ENCODE measurements at places on chromosomes 1 and 21.

GRCh38 chr21:26708223-26708800 is 135.2 kb upstream of the CYYR1 start:
- no peak for DNase-seq

GRCh38 chr1:204450461-204451257 is 39.0 kb upstream of the PPP1R15B start:
- DNase-seq: peak; percentile 97

- no peak for DNase-seq
Measured at GRCh38 chr1:183648042-183648441, 5.1 kb downstream of the APOBEC4 start.

- DNase-seq: no peak
Measured at GRCh38 chr1:92087542-92087941, 7.4 kb downstream of the BTBD8 start.

- DNase-seq: no peak
Measured at GRCh38 chr21:22904385-22904784, 1906.2 kb downstream of the NCAM2 start.

GRCh38 chr1:205538235-205538840 is 33.9 kb downstream of the CDK18 start:
- DNase-seq: no peak

- no peak for DNase-seq
Measured at GRCh38 chr1:187338762-187339412, 510.1 kb downstream of the PLA2G4A start.

GRCh38 chr1:6184083-6184783 is 4.1 kb upstream of the CHD5 start:
- no peak for DNase-seq

- no peak for DNase-seq
Measured at GRCh38 chr1:56933606-56934005, 32.2 kb downstream of the C8B start.

GRCh38 chr1:53837646-53837923 is 511 bp downstream of the NDC1 start:
- no peak for DNase-seq

GRCh38 chr1:113859478-113860175 is 11.9 kb downstream of the PTPN22 start:
- DNase-seq: no peak

- no peak for DNase-seq
Measured at GRCh38 chr1:8816264-8816663, 1.2 kb downstream of the RERE start.

DNA sequence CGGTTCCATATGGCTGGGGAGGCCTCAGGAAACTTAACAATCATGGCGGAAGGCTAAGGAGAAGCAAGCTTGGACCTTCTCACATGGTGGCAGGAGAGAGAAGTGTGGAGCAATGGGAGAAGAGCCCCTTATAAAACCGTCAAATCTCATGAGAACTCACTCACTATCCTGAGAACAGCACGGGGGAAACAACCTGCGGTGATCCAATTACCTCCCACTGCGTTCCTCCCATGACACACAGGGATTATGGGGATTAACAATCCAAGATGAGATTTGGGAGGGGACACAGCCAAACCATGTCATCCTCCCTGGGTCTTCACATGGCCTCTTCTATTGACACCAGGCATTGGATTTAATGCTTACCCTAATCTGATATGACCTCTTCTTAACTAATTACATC is 455.1 kb upstream of the VAMP3 start:
- no peak for DNase-seq

DNA sequence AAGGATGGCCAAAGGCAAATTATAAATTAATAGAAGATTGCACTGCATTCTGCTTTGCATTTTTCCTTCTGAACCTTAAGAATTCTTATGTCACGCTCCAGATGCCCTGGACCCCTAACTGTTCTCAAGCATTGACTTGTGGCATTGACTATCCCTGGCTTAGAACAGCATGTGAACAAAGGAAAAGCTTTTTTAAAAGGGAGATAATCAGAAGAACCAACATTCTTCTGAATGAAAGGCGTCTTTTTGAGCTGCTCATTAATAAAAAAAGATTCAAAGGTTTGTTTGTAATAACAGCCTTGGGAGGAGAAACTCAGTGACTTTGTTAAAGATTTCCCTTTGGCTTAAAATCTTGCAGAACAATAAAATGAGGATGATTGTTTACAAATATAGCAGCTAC is 105.5 kb downstream of the TNNI3K start:
- no peak for DNase-seq

GRCh38 chr1:178619042-178619927 is 105.8 kb upstream of the RALGPS2 start:
- DNase-seq: peak; percentile 32

GRCh38 chr1:240174734-240175133 is 83.1 kb downstream of the FMN2 start:
- DNase-seq: no peak

DNA sequence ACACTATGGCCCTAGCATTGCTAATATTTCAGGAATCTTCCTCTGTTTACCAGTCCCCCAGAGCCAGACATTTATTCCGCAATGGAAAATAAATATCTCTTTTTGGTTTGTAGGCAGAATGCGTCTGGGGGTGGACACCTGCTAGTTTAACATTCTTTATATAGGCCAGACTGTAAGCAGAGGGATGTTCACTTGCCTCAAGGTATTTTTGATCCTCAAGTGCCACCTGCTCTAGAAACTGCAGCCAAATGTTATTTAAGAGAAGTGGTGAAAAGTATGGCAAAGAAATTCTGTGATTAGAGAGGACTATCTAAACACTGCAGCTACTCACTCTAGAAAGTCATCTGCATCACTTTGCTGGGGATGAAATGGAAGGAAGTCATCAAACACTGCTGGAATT is 164.7 kb downstream of the NEGR1 start:
- DNase-seq: no peak

DNA sequence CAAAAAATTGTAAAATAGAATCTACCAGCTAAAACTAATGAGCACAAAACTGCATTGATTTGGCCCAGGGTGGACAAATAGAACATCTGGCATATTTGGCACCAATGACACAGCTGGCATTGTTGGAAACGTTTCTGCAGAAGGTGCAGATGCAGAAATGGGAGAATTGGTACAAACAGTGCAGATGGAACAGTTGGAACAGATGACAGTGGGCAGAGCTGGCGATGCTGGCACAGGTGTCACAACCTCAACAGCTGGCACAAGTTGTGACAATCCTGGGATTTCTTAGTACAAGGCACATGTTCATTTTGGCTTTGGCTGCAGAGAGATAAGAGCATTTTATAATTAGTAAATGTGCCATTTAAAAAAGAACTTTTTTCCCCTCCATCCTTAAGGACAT is 91.1 kb upstream of the ZBTB18 start:
- DNase-seq: no peak

DNA sequence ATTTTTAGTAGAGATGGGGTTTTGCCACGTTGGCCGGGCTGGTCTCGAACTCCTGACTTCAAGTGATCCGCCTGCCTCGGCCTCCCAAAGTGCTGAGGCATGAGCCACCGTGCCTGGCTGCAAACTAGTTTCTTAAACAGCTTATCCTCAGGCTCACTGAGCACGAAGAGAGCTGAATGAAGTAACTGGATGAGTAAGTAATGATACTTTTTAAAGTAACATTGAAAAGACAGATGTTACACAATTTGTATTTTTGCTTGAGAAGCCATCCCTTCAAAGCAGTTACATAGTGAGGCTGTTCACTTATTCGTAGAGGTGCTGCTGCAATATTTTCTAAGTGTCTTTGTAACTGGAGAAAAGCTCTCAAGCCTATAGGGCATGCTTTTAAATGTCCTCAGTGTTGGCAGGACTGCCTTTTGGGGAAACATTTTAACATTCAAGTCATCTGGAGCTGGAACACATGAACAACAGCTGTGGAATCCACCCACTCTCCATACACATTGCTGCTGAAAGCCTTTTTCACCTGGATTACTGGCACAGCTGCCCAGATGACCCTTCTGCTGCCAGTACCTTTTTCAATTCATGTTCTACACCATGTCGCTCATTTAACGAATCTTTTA is 2.7 kb upstream of the YBX1 start:
- no peak for DNase-seq

Data from large intestine (tissue), 12 donors.